SJCRH30 (cell line): ENCODE measurements at places on chromosomes 5 and 9.

DNA sequence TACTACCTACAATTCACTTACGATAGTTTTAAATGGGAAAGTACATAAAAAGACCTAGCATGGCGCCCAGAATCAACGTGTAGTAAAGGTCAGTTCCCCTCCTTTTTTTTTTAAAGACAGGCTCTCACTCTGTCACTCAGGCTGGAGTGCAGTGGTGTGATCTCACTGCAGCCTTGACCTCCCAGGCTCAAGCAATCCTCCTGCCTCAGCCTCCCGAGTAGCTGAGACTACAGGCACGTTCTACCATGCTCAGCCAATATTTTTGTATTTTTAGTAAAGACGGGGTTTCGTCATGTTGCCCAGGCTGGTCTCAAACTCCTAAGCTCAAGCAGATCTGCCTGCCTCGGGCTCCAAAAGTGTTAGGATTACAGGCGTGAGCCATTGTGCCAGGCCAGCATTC, 40.7 kb upstream of the MTMR12 start:
- peaks cover 47% of the 10 kb centered on the region for H3K36me3 ChIP-seq
- H3K4me1 ChIP-seq = no peaks in the 10 kb centered on the region
- DNase-seq = no peak
- no peak overlapping the region for H3K4me3 ChIP-seq
- no peaks in the 10 kb centered on the region for H3K27me3 ChIP-seq

GRCh38 chr9:106350777-106351176, 512.2 kb upstream of the ZNF462 start:
- H3K27me3 ChIP-seq = no peaks in the 10 kb centered on the region
- no peak for DNase-seq
- no peak overlapping the region for H3K27ac ChIP-seq
- H3K36me3 ChIP-seq = no peaks in the 10 kb centered on the region
- no peaks in the 10 kb centered on the region for H3K4me1 ChIP-seq
- no peak overlapping the region for H3K4me3 ChIP-seq

GRCh38 chr5:56303511-56303910, 70.4 kb upstream of the ANKRD55 start:
- DNase-seq = no peak
- no peaks in the 10 kb centered on the region for H3K4me1 ChIP-seq
- H3K36me3 ChIP-seq = no peaks in the 10 kb centered on the region
- H3K27ac ChIP-seq = no peak overlapping the region

GRCh38 chr5:133471699-133472098, 140.6 kb downstream of the FSTL4 start:
- DNase-seq = no peak
- no peaks in the 10 kb centered on the region for H3K4me1 ChIP-seq
- no peak overlapping the region for H3K4me3 ChIP-seq

- no peaks in the 10 kb centered on the region for H3K27me3 ChIP-seq
- peak; percentile 66 for DNase-seq
- H3K27ac ChIP-seq = peak overlapping the region; percentile 91
- peaks cover 2% of the 10 kb centered on the region; the same call in 1 of the 2 replicates for H3K4me1 ChIP-seq
- peaks cover 51% of the 10 kb centered on the region for H3K36me3 ChIP-seq
Observed at GRCh38 chr5:149549461-149550267, 1.6 kb downstream of the CSNK1A1 start.

GRCh38 chr5:110414360-110414759, 312.1 kb downstream of the TMEM232 start:
- DNase-seq = no peak
- H3K36me3 ChIP-seq = no peaks in the 10 kb centered on the region
- H3K4me1 ChIP-seq = no peaks in the 10 kb centered on the region
- H3K4me3 ChIP-seq = no peak overlapping the region
- no peak overlapping the region for H3K27ac ChIP-seq

- no peaks in the 10 kb centered on the region for H3K4me1 ChIP-seq
- no peak overlapping the region for H3K4me3 ChIP-seq
- H3K27me3 ChIP-seq = no peaks in the 10 kb centered on the region
- H3K27ac ChIP-seq = no peak overlapping the region
- no peak for DNase-seq
Observed at GRCh38 chr9:107693625-107694326, 204.2 kb upstream of the KLF4 start.

DNA sequence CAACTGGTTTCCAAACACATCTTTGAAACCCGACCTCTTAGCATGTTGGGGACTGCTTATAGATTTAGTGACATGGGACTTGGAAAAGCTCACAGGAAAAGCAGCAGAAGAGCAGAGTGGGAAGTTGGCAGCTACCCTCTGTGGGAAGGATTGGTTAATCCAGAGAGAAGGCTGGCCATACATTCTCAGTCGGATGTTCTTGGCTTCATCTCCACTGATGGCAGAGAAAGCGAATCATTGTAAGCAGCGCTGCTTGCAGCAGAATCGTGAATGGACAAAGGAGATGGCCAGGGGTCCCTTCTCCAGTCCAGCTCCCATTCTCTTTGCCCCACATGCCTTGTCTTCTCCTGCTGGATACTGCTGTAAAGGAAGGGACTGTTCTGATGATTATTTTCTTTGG, 62.7 kb downstream of the MEGF10 start:
- no peak overlapping the region for H3K27ac ChIP-seq
- no peaks in the 10 kb centered on the region for H3K27me3 ChIP-seq
- H3K4me3 ChIP-seq = no peak overlapping the region
- no peak for DNase-seq
- peaks cover 50% of the 10 kb centered on the region for H3K4me1 ChIP-seq

- H3K4me3 ChIP-seq = no peak overlapping the region
- no peaks in the 10 kb centered on the region for H3K36me3 ChIP-seq
- H3K4me1 ChIP-seq = no peaks in the 10 kb centered on the region
- no peak overlapping the region for H3K27ac ChIP-seq
- DNase-seq = no peak
Observed at GRCh38 chr9:8962084-8962483, 1162.5 kb upstream of the DMAC1 start.

DNA sequence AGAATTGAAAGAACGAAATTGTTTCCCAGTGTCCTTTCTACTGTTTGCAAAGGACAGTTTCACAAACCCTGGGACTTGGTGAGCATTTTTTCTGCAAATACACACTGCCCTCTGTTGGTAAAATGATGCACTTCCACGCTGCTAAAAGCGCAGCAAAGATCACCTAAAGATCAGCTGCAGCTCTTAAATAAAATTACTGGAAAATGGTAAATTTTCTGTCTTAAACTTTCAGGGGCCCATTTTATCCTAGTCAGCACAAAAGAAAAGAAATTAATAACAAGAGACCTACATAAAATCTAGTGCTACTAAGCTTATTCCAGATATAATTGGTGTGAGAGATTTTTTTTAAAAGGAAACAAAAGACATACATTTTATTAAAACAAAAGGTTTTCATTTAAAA, 566.0 kb downstream of the CAAP1 start:
- peak; percentile 66 for DNase-seq
- H3K4me3 ChIP-seq = no peak overlapping the region
- H3K4me1 ChIP-seq = 0 out of 2 replicates have a peak, but pooled peaks cover 2% of the 10 kb centered on the region
- H3K36me3 ChIP-seq = no peaks in the 10 kb centered on the region
- H3K27me3 ChIP-seq = no peaks in the 10 kb centered on the region
- no peak overlapping the region for H3K27ac ChIP-seq

DNA sequence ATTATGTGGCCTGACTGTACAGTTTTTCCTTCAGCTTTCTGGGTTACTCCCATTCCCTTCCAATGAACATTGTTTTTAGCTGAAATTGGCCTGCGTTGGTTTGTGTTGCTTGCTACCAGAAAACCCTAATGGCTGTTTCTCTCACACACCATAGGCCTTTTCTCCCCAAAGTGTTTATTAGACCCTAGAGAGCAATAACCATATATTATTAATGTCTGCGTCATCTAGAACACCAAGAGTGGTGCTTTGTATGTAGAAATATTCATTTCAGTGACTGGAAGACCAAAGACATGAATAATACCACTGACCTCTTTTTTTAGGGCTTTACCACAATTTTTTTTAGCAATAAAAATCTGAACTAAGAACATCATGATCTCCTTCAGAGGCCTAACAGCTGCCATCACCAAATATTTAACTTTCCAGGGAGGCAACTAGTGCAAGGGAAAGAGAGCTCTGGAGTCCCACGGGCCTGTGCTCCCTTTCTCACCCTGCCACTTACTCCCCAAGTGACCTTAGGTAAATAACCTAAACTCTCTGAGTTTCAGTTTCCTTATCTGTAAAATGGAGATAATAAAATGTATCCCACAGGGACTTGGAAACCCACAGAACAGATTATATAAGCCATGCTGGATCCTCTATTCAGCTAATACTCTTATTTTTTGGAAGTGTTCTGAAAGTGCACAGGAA, 201.9 kb upstream of the ISL1 start:
- H3K4me3 ChIP-seq = no peak overlapping the region
- DNase-seq = no peak
- no peaks in the 10 kb centered on the region for H3K27me3 ChIP-seq

DNA sequence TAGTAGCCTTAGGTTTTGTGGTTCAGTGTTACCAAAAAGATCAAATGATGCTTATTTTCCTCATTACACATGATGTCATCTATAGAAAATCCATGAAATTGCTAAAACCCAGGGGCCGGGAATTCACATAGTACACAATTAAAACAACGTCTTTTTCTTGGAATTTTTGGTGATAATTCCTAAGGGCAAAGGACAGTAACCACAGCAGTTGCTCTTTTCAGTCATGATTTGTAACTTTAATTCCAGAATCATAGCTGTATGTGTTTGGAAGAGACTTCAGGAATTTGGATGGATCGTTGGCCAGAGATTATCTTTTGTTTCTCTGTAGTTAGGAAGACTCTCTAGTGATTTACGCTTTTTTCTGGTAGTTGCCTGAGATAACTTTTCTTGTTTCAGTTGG, 748.7 kb downstream of the TLE4 start:
- no peak overlapping the region for H3K4me3 ChIP-seq
- peak overlapping the region; percentile 96 for H3K27ac ChIP-seq
- H3K4me1 ChIP-seq = peaks cover 27% of the 10 kb centered on the region
- peak; percentile 81 for DNase-seq

- H3K4me3 ChIP-seq = no peak overlapping the region
- H3K27me3 ChIP-seq = no peaks in the 10 kb centered on the region
- H3K27ac ChIP-seq = no peak overlapping the region
Observed at GRCh38 chr5:111685969-111686368, 71.0 kb downstream of the NREP start.

DNA sequence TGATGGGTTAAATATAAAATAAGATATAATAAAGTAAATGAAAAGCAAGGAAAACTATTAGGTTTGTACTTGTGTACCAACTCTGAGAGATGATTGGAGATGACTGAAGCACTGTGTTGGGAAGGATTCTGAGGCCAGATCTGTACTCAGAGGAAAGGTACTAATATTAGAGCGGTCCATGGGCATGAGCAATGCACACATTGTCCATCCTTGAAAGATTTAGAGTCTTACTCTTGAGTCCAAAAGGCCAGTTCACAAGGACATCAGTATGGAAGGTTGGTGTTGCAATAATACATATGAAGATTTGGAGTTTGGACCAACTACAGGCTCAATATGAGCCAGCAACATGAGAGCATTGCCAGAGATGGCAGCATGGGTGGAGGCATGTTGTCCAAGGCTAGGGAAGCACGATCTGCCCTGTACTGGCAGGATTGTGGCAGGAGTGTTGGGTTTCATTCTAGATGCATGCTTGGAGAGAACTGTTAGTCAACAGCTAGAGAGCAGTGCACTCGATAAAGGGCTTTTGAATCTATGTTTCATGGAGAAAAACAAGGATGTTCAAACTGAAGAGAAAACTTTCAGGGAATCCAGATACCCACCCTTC, 84.4 kb downstream of the TMEM215 start:
- no peaks in the 10 kb centered on the region for H3K4me1 ChIP-seq
- DNase-seq = no peak
- no peaks in the 10 kb centered on the region for H3K27me3 ChIP-seq
- no peak overlapping the region for H3K27ac ChIP-seq

- no peak overlapping the region for H3K4me3 ChIP-seq
- peaks cover 23% of the 10 kb centered on the region for H3K4me1 ChIP-seq
- 0 out of 2 replicates have a peak, but pooled peaks cover 4% of the 10 kb centered on the region for H3K27me3 ChIP-seq
- H3K36me3 ChIP-seq = no peaks in the 10 kb centered on the region
Observed at GRCh38 chr9:109206670-109207069, 39.6 kb upstream of the FRRS1L start.

DNA sequence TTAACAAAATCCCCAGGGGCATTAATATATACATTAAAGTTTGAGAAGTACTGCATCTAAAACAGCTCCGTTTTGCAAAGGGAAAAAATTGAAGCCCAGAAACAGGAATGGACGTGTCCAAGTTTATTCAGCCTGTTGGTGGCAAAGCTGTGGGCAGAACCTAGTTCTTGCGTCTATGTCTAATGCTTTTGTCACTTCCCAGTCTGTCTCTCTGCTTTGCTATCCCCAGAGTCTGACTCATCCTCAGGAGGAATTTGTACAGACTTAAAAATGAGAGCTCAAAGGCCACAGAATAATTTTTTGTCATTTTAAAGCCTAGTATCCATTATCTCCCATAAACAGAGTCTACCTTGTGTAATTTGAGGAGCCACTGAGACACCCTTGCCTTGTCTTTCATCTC, 330.9 kb upstream of the GRIA1 start:
- H3K4me3 ChIP-seq = no peak overlapping the region
- H3K27me3 ChIP-seq = no peaks in the 10 kb centered on the region
- no peak for DNase-seq
- H3K36me3 ChIP-seq = no peaks in the 10 kb centered on the region
- no peak overlapping the region for H3K27ac ChIP-seq
- H3K4me1 ChIP-seq = no peaks in the 10 kb centered on the region

DNA sequence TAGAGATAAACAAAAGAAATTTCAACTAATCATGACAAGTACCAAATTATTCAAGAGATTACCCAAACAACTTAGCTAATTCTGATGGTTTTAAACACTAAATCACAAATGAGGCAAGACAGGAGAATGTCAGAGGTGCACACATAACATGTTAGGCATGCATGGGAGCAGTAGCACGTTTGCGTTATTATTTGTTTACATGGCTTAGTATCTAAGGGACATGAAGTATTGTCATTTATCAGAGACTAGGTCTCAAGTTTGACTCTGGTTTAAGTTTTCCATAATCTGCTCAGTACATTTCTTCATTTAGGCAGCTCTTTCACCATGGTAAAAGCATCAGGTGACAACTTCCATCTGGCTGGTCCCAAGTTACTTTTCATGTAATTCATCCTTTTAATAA, 244.1 kb upstream of the TNC start:
- no peaks in the 10 kb centered on the region for H3K4me1 ChIP-seq
- no peaks in the 10 kb centered on the region for H3K27me3 ChIP-seq
- no peaks in the 10 kb centered on the region for H3K36me3 ChIP-seq
- H3K4me3 ChIP-seq = no peak overlapping the region

DNA sequence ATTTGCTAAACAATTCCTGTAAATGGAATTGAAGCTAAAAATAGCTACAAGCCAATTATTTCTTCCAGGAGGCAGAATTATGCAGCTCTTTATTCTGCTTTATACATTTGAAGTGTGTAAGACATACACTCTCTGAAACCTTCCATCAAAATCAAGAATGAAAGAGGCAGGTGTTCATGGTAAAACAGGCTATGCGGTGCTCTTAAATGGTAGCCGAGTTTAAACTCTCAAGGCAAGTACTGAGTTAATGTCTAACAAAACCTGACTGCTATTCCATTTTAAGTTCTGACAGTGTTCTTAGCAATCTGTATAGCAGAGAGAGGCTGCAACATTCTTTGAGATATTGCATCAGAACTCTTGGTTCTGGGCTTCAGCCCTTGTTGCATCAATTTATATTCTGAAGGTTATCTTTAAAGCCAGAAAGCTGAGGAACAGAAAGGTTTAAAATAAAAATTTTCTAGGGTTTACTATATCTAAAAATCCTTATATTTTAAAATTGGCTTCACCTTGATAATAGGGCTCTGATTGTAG, 248.3 kb upstream of the CCNG1 start:
- no peaks in the 10 kb centered on the region for H3K36me3 ChIP-seq
- H3K27ac ChIP-seq = no peak overlapping the region

GRCh38 chr5:149429839-149430721, 51.0 kb upstream of the IL17B start:
- no peaks in the 10 kb centered on the region for H3K36me3 ChIP-seq
- H3K27me3 ChIP-seq = no peaks in the 10 kb centered on the region
- H3K4me1 ChIP-seq = no peaks in the 10 kb centered on the region; the same call in 1 of the 2 replicates
- H3K4me3 ChIP-seq = no peak overlapping the region
- H3K27ac ChIP-seq = no peak overlapping the region
